ENCODE measurements at places on chromosomes 2 and 18.

DNA sequence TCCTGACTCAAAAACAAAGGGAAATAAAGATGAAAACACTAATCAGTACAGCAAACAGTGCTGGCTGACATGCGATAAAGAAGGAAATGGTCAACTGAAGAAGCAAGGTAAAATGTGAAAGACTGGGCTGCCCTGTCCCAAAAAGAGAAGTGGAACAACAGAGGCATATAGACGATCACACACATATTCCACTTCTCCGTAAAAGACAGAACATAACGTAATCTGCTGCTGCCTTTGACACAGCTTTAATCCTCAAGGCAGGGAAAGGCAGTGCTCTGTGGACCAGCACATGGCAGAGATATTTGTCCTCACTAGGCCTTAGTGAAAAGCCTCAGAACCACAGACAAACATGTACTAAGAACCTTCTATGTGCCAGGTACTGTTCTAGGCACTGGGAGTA is 24.3 kb upstream of the REL start:
- peak; percentile 78 for DNase-seq

DNA sequence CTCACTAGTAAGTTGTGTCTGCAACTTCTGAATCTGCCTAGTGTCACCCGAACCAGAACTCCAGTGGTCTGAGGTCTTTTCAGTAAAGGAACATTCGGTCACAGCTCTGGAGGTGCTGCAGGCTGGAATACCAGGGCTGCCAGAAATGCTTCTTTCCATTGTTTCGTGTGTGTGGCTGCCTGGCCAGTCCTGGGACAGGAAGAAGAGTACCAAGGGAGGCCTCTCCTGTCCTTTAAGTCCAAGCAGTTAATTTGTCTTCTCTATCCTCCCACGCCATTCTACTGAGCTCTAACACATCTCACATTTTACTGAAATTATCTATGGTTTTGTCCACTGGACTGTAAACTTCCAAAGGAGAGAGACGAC is 196.0 kb downstream of the LNPK start:
- DNase-seq: no peak

DNA sequence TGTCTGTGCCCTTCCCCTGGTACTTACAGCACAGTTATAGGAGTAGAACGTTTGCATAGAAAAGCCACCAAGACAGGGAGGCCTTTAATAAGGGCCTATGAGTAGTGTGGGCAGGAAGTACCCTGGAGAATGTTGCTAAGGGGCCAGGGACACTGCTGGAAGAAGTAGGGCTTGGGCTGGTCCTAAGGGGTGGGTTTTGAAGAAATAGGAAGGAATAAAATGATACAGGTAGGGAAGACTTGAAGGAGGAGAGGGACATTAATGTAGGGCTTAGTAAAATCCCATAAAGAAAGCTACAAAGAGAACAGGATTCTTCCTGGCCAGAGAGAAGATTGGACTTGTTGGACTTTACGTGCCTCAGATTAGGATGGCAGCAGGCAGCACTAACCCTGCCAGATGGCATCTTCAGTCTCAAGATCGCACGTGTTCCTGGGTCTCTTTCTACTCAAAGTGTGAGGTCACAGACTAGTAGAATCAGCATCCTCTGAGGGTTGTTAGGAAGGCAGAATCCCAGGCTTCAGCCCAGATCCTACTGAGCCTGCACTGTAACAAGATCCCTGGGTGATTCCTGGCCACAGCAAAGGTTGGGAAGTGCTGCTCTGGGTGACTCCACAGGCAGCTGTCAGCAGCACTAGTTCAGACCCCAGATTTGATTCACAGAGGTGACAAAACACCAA is 39.2 kb downstream of the EPAS1 start:
- no peak for DNase-seq

- DNase-seq: no peak
These were observed 1598.7 kb upstream of the ACVR2A start for GRCh38 chr2:146246002-146246735.

DNA sequence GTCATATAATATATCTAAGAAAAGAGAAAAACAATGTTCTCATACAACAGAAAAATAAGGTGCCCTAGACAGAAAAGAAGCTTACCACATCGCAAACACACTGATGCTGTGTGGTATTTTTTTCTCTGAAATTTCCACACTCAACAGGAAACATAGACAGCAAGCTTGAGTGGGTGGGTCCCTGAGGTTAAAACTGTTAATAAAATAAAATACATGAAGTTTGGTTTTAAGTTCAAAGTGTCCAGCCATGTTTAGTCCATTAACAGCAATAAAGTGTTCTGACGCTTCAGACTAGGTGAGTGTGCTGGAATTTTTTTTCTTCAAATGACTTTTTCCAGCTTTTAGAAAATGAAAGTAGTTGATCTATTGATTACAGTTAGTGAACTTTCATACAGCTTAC is 83.3 kb upstream of the EPB41L5 start:
- no peak for DNase-seq

GRCh38 chr2:232120911-232121310 is 159.4 kb downstream of the DIS3L2 start:
- no peak for DNase-seq

DNA sequence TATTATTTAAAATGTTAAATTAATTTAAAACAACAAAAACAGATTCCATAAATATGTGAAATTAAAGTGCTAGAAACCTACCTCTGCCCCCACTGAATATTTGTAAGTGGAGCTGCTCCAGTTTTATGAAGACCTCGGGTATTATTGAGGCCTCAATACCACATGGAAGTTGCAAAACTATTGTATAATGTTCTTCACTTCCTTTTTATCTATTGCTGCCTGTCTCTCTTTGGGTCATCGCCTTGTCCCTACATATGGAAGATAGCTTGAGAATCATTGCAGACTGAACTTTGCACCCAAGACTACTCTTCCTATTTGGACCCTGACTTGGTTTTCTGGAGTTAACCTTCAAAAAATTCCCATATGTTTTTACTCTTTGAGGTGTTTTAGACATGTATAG is 212.1 kb upstream of the NETO1 start:
- no peak for DNase-seq

DNA sequence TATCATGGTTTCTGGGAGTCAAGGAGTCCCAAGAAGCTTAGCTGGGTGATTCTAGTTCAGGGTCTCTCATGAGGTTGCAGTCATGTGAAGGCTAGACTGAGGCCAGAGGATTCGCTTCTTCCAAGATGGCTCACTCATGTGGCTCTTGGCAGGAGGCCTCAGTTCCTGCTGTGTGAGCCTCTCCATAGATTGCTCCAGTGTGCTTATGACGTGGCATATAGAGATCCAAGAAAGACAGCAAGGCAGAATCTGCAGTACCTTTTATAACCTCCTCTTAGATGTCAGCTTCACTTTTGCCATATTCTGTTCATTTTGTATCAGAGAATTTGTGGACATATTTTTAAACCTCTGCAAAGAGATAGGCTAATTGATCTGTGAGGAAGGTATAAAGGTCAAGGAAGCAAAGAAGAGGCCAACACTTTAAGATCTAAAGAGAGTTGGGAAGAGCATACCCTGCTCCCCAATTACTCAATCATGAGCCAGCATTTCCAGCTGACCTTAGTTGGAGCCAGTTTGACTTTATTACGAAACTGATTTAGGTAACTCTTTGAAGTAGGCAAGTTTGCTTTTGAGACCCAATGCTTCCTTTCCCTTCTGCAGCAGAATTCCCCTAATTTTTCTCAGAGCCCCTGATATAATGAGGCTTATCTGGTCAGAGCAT is 134.7 kb downstream of the EML6 start:
- DNase-seq: no peak

DNA sequence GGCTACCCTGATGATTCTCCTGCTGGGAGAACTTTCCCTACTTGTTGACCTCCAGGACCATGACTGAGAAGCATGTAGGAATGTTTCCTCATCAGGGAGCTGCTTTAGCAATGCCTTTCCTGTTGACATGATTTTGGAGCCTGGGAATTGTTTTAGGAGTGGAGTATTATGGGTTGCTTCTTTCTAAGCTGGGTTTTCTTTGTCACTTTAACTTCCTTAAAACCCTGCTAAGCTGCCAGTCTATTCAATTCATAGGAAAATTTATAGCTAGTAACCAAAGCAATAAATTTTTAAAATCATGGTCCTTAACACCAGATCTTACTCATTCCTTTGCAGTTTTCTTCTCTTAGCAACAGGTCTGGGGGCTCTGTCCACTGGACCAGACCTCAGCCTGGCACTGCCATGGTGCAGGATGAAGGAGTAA is 125.6 kb upstream of the TACR1 start:
- no peak for DNase-seq

DNA sequence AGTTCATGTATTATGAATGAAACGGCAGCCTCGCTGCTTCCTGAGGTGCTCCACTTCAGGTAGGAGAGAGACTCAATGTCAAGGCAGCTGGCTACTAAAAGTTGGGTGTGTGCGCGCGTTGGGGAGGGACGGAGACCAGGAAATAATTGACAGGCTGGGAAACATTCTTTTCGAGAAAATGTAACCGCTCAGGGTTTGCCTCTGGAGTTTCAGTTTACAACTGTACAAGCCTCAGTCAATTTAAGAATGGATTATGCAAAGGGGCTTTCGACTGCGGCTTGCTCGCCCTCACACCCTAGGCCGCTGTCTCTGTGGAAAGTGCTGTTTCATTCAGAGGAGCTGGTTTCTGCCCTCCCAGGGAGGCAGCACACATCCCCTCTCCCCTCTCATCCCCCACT is 4.4 kb upstream of the SPRED2 start:
- DNase-seq: peak; percentile 26

DNA sequence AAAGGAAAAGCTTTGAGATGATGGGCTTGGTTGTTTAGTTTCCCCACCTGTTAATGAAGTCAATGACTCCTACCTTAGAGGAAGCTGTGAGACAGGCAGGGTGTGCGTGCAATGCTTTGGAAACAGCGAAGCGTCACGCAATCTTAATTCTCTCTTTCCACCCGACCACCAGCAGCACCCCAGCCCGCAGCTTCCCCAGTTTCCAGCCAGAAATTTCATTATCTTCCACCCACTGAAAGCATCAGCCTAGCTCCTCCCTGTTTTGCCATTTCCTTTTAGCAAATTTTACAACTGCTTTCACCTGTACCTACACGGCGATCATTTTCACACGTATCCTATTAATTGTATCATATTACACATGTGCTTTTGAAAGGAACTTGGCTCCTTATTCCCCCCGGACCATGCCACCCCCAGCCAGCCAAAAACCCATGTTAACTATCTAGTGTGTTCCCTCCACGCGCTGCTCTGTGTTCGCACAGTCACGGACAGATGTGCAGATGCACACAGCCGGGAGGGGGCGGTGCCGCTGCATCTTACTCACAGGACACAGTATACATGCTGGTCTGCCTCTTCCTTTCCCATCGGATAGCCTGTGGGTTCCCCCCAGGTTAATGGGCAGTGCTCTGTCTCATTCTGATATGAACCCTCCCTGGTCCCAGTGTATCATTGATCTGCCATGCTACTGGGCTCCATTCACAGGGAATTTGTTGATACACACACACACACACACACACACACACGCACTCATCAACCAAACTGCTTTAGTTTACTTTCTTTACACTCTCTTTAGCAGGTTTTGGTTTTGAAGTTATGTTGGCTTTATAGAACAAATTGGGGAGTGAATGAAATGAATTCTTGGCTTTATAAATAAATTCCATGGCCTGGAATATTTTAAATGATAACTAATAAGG is 22.4 kb downstream of the CYP27C1 start:
- DNase-seq: peak; percentile 52

- DNase-seq: no peak
These were observed 1324.1 kb upstream of the SLC39A10 start for GRCh38 chr2:194332799-194333490.

GRCh38 chr2:135086222-135086621 is 34.1 kb downstream of the RAB3GAP1 start:
- no peak for DNase-seq

DNA sequence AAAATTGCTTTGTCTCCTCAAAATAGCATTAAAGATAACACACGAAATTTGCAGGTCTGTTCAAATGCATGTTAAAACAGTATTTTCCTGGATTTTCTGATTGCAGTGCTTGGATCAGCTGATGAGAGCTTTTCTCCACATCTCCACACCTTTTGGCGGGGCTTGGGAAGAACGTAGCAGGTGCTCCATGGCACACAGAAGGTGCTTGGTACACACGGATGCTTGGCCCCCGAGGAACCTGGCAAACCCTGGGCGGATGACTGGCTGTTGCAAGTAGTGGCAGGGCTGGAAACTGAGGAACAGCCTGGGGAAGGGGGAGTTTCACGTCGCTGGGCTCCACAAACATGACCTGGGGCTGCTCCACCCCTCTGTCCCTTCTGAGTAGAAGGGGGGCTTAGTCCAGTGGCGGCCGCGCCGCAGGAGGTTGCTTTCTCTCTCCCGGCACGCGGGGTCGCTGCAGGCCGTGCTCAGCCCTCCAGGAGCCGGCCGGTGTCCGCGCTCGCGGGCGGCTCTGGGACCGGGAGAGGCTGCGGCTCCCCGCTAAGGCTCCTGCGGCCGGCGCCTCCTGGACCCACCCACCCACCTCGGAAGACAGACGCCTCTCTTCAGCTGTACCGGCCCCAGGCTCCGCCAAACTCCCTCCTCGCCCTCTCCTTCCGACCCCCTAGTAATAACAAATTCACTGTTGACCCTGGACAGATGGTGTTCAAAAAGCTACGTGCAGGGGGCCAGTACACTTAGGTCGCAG is 69.3 kb downstream of the MARCO start:
- peak; percentile 28 for DNase-seq

DNA sequence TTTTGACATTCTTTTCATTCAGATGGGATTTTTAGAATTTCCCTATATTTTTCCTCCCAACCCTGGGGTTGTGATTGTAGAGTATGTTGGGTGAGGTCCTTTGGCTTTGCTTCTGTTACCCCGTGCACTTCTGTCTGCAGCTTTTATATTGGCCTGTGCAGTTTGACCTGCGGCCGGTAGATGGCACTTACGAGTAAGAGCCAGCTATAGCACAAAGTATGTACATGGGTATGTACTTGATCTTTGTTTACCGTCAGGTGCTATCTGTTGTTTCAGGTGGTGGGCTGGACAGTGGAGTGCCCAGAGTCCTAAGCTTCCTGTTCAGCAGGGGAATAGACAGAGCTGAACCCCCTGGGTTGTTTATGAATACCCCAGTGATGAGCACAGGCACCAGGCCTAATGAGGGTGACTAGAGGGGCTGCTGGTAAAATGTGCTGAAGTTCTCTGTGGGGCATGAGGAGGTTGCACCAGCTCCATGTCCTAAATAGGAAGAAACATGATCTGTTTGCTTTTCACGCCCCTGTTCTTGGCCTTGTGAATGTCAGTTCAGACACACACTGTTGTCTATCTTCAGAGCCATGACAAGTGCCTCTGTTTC is 58.9 kb upstream of the THUMPD2 start:
- peak; percentile 5 for DNase-seq

GRCh38 chr2:174072069-174072468 is 106.9 kb upstream of the SP3 start:
- DNase-seq: no peak

DNA sequence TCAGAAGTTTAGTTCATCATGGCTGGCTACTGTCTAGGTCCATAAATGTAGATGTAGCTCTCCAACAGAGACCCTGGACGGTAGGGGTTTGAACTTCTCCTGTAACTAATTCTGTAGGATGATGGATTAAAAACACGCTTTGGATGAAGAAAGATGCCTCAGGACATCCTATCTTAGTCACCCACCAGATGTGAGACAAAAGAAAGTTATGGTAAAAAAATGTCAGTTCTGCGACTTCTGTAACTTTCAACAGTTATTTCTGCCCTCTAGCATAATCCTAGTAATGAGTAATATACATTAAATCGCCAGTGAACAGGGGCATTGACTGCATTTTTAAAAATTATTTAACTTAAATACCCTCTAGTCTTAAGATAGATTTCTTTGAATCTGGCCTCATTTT is 210.1 kb upstream of the LRATD1 start:
- DNase-seq: no peak

- DNase-seq: no peak
These were observed 453 bp downstream of the KCNJ3 start for GRCh38 chr2:154698721-154699574.

GRCh38 chr2:112880696-112881095 is 30.3 kb upstream of the IL37 start:
- DNase-seq: peak; percentile 48

GRCh38 chr2:65393743-65394422 is 38.5 kb downstream of the SPRED2 start:
- DNase-seq: no peak

Data from inflammatory macrophage treated with lipopolysaccharide for 1 hour (primary cell).